ENCODE measurements at places on chromosomes 5 and 9. TPM values are rescaled to one million over a fixed set of nuclear protein-coding genes. Genes with fewer than 3 reads are reported as not detected.

GRCh38 chr9:137971477-137972138 is 94.0 kb downstream of the CACNA1B start:
- no peak for DNase-seq

DNA sequence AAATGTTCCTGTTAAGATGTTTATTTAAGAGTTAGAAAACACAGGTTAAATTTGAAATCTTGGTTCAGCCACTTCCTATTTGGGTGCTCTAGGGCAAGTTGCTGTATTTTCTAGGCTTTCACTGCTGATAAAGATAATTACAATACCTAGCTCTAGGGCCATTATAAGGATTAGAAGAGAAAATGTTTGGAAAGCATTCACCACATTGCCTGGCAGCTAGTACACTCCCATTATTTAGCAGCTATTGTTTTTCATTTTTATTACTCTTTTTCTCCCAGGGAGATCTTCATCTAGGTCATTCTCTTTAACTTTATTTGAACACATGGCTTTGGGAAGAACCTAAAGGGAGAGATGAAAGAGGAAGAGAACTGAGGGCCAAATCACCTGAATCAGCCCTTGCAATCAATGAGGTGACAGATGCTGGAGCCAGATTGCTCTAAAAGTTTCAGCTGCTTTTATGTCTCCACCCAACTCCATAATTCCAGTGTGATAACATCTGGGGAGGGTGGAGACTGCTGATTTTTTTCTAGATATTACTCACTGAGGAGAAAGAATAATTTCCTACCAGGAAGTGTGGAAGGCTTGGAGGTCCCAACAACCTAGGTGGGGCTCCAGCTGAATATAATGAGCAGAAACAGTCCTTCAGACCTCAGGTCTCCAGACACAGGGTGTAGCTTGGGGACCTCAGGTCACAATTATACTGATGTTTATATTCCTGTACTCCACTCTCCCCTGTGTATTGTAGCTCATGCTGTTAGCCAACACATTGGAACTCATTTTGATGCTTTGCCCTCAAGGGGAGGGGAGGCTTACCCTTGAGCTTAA is 640.0 kb downstream of the RAB3C start:
- no peak for DNase-seq

Gene WNT8A
- not detected for total RNA-seq

Gene TNC
- 0.03 TPM for total RNA-seq

DNA sequence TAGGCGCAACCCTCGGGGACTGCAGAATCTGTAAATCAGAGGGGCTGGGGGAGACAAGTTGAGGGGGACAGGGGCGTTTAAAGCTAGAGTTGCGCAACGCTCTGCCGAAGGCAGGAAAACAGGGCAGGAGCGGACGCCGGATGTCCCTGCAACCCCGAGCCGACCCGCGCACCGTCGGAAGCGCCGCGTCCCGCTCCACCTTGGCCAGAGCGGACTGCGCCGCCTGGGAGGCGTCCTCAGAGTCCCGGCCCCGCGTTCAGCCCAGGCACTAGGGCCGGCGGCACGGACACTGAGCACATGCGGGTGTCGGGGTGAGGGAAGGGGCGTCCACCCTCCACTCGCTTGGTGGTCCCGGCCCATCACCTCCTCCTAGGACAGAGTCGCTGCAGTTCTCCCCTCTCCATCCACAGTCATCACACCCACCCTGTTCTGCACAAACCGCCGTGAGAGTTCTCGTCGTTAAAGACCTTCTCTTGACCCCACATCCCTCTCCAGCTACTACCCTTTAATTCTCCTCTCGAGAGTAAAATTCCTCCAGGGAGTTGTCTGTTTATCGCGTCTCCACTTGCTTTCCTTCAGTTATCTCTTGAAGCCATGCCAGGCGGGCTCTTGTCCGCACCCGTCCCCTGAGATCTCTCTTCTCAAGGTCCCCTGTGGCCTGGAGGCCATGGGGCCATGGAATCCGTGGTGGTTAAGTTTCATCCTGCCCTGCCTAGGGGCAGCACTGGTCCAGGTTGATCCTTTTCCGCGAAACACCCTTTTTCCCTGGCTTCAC is 796 bp upstream of the PDLIM7 start:
- no peak for DNase-seq

GRCh38 chr9:73689051-73689870 is 537.6 kb downstream of the ANXA1 start:
- DNase-seq = no peak

GRCh38 chr5:124512952-124513632 is 233.3 kb downstream of the ZNF608 start:
- DNase-seq = no peak

Gene NMUR2
- total RNA-seq = not detected

DNA sequence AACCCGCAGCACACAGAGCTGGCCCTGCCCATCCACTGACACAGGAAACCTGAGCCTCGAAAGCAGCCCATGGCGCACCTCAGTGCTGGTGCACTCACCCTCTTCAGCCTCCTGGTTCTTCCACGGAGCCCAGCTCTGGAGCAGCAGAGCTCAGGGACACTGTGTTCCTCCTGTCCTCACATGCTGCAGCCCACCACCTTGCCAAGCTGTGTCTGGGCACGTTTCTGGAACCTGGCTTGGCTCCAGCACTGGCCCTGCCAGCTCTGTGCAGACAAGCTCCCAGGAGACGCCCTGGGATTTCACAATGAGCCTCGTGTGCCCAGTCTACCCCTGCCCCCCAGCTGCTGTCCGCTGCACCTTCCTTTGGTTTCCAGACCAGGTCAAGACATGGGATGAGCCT is 119.5 kb downstream of the SYK start:
- no peak for DNase-seq

- DNase-seq = no peak
Observed at GRCh38 chr5:140595538-140596300, 31.1 kb downstream of the SLC35A4 start.

Measured in activated naive CD8-positive, alpha-beta T cell treated with anti-CD3 and anti-CD28 coated beads, Interleukin-2, amount 10 ng/mL, durations not matched to agents 7 days and 5 days (primary cell).